ENCODE measurements at places on chromosomes 2 and 18. TPM values are rescaled to one million over a fixed set of nuclear protein-coding genes. Genes with fewer than 3 reads are reported as not detected.

Gene SFT2D3
- total RNA-seq: 3.6 TPM

DNA sequence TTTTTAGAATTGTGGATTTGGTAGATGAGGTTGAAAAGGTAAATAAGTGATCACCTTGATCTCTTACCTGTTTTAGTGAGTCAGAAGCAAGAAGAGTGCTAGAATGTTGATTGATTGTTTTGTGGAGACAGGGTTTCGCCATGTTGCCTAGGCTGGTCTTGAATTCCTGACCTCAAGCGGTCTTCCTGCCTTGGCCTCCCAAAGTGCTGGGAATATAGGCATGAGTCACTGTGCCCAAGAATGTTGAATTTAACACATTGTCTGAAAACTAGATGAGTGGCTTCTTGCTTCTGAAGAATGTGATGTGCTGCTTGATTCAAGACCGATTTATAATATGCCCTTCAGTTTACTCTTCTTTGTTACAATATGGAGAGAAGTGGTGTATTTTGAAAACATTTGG is 121.3 kb downstream of the FMNL2 start:
- DNase-seq: peak; percentile 83

DNA sequence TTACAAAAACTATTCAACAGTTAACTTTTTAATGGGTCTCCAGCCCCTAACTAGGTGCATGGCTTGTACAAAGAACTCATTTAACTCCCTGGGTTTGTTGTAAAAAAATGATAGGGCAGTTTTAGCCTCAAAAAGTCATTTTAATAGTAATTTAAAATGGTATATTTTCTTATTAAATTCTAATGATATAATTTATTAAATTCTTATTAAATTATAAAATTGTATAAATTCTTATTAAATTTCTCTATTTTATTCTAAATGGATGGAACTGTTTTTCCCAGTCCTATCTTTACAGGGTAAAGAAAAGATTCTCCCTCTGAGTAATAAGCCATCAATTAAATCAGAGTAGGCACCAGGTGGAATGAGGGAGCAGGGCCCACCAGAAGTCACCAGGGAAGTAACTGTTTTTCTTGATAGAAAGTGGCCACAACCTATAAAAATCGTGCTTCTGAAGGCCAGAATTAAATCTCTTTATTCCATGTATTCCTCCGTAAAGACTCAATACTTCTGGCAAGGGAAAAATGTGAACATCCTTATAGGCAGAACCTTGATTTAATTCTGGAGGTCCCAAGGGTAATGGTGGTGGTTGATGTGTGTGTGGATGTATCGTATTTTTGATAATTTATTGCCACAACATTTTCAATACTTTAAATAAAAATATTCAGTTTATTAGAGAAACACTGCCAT is 814 bp downstream of the FKBP7 start:
- DNase-seq: no peak

DNA sequence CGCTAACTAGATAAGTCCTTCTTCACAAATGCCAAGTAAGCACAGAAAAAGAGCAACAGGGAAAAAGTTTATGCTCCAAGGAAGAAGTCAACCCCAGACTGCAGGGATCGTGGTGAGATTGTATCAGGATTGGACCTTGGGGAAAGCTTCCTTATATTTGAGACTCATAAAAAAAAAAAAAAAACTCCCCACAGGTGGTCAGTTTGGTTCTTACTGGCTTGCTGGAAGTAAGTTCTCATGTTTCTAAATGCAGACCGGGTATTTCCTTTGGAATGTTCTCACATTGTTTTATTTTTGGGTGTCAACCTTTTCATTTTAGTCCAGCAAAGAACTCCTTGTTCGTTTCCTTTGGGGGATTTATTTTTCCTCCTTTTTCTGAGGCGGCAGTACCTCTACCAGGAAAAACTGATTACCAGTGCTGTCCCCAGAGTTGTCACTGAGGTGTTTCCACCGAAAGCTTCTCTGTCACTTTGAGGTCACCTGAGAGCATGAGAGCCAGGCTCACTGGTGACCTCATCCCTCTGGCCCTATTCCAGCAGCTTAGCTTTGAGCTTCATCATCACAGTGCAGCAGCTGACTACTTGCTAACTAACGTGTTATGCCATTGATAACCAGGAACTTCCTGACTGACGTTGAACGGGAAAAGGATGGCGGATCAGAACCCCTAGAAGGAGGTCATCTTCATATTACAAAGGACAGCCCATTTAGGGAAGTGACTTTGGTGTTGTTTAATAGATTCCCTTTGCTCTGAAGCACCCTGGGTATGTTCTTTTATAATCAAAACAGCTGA is 16.8 kb upstream of the ATP8B1 start:
- peak; percentile 90 for DNase-seq

- DNase-seq: no peak
Observed at GRCh38 chr2:143574069-143574468, 444.9 kb downstream of the ARHGAP15 start.

GRCh38 chr18:76610933-76611749 is 116.1 kb upstream of the ZNF516 start:
- DNase-seq: no peak

Gene SPAST
- total RNA-seq: 10.0 TPM

GRCh38 chr2:11774600-11774999 is 28.2 kb downstream of the LPIN1 start:
- DNase-seq: no peak

- peak; percentile 29 for DNase-seq
Observed at GRCh38 chr2:29293830-29294438, 178.7 kb downstream of the CLIP4 start.

DNA sequence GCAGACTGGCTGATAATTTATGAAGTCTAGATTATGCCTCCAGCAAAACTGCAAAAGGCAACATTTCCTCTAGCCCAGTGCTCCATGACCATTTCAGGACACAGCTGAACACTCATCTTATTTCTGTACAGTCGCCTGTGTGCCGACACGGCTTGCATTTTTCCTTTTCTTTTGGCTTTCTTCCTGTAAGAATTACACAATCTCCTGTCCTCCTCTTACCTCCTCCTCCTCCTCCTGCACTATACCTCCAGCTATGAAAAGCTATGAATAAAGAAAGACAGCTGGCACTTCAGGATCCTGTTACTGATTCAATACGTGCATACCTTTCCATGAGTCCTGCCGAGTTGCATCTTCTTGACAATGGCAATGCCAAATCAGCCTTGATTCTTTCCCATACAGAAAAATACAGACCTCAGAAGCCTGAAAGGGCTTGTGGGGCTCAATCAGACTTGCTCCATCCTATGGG is 32.2 kb upstream of the TRIB2 start:
- peak; percentile 57 for DNase-seq

GRCh38 chr2:118121986-118122524 is 33.8 kb downstream of the INSIG2 start:
- DNase-seq: peak; percentile 30

DNA sequence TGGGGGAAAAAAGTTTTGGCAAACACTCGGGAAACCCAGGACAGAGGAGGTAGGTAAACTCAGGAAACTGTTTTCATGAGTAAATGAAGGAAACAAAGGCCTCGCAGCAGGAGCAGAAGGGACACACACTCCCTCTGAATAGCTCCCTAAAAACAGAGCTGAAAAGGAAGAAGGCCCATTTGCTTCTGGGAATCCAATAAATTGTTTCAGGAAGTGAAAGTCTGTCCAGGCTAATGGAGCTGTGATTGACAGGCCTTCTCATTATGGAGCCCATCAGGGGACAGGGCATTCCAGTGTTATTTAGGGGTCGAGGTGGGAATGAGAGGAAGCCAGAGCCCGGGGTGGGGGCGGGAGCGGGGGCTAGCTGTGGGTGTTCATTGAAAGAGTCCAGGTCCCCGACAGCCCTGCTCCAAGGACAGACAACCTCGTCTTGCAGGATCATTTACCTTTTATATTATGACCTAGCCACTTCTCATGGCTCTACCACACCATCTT is 81.2 kb downstream of the GBX2 start:
- DNase-seq: no peak
